Activated CD8-positive, alpha-beta memory T cell treated with anti-CD3 and anti-CD28 coated beads for 48 hours (primary cell): ENCODE measurements at places on chromosomes 4 and X.

DNA sequence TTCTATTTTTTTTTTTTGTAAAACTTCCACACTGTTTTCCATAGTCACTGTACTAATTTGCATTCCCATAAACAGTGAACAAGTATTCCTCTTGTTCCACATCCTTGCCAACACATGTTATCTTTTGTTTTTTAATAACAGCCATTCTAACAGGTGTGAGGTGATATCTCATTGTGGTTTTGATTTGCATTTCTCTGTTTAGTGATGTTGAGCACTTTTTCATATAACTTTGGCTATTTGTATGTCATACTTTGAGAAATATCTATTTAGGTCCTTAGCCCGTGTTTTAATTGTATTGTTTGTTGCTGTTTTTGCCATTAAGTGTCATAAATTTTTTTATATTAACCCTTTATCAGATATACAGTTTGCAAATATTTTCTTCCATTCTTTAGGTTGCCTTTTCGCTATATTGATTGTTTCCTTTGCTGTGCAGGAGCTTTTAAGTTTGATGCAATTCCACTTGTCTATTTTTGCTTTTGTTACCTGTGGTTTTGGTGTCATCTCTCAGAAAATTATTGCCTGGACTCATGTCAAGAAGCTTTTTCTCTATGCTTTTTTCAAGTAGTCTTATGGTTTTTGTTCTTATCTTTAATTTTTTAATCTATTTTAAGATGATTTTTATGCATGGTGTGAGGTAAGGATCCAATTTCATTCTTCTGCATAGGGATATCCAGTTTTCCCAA is 27.9 kb upstream of the NDNF start:
- DNase-seq = no peak

DNA sequence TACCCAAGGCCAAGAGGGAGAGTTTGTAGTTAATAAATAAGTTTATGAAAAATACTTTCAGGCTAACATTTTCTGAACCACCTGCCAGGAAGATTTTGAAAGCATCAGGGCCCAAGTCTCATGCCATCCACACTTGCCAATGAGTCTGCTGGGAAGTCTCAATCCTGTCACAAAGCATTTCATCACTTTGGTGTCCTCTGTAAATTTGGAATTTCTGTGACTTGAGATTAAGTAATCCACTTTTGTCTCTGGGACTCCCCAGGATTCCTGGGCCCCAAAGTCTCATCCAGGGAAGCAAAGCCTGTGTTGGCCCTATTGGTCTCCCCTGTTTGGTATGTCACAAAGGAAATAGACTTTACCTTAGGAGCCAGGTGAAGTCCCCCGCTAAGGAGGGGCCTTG is 99.2 kb upstream of the GPC4 start:
- DNase-seq = no peak

DNA sequence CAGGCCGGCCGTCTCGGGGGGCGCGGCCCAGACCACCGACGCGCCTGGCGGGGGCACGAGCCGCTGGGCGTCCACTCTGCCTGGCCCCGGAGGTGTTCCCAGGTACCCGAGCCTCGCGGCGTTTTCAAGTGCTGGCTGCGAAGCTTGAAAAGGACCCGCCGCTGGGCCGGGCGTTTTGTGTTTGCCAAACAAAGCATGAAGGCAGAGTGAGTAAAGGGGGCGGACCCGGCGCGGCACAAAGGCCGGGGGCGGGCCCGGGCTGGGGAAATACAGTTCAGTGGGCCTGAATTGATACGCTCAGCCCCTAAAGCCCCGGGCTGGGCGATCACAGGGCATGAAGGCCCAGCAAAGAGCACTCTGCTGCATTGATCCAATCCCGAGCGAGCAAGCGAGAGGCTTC is 65.4 kb downstream of the SOX3 start:
- no peak for DNase-seq

- DNase-seq = no peak
Observed at GRCh38 chr4:97252615-97253154, 890.6 kb downstream of the STPG2 start.

GRCh38 chr4:168713253-168713652 is 216.4 kb downstream of the PALLD start:
- no peak for DNase-seq

DNA sequence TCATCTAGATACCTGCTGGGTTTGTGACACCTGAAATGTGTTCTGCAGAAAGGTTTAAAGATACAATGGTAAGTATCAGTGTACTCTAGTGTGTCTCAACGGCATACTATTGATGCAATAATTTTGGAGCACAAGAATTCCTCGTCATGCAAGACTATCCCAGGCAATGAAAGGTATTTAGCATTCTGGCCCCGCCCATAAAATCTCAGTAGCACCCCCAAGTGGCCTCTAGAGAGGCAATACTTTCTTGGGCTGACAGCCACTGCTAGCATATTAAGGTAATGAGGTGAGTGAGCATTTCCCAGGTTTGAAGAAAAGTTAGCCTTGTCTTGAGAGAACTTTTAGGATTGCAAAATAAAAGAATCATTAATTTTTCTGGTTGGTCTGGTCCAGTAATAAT is 24.0 kb downstream of the TAB3 start:
- no peak for DNase-seq

- no peak for DNase-seq
Observed at GRCh38 chr4:3364199-3364598, 71.4 kb downstream of the RGS12 start.

- no peak for DNase-seq
Observed at GRCh38 chr4:88616275-88617150, 24.2 kb downstream of the HERC3 start.

- no peak for DNase-seq
Observed at GRCh38 chr4:24846716-24847115, 51.3 kb downstream of the SOD3 start.

DNA sequence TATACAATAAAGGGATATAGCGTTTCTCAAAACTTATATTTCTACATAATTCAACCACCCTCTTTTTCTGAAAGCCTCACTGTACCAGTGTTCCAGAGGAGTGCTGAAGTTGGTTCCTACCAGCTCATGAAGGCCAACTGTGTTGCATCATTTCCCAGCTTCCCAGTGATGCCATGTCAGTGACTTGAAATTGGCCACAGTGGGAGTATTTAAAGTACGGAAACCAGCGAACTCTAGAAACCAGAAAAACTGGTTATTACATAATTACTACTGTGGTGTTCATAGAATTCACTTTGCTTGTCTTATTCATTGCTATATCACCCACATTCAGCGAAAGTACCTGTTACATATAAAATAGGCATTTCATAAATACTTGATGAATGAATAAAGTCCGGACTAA is 135.4 kb downstream of the GC start:
- no peak for DNase-seq

DNA sequence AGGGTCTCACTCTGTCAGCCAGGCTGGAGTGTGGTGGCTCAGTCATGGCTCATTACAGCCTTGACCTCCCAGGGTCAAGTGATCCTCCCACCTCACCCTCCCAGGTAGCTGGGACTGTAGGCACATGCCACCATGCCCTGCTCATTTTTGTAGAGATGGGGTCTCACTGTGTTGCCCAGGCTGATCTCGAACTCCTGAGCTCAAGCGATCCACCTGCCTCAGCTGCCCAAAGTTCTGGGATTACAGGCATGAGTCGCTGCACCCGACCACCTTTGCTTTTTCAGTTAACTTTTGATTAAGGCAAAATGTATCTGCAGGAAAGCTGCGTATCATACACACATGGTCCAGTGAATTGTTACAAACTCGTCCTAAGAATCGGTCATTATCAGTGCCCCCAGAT is 16.5 kb upstream of the CLCN4 start:
- no peak for DNase-seq

GRCh38 chr4:54542540-54543041 is 115.2 kb upstream of the KIT start:
- DNase-seq = no peak

DNA sequence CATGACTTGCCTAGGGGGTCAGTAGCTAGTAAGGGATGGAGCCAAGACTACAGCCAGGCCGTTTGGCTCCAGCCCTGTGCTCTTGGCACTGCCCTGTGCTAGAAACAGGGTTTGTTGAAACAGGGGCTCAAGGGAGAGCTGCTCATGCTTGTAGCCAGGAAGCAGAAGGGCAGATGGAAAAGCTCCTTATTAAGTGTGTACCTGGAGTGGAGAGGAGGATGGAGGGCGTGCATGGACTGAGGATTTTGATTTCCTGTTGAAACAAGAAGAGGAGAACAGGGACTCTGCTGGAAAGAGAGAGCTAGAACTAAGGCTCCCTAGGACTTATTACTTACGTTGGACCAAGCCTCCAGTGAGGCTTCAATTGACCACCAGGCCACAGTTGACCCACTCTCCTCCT is 363.0 kb downstream of the MID1IP1 start:
- DNase-seq = no peak

DNA sequence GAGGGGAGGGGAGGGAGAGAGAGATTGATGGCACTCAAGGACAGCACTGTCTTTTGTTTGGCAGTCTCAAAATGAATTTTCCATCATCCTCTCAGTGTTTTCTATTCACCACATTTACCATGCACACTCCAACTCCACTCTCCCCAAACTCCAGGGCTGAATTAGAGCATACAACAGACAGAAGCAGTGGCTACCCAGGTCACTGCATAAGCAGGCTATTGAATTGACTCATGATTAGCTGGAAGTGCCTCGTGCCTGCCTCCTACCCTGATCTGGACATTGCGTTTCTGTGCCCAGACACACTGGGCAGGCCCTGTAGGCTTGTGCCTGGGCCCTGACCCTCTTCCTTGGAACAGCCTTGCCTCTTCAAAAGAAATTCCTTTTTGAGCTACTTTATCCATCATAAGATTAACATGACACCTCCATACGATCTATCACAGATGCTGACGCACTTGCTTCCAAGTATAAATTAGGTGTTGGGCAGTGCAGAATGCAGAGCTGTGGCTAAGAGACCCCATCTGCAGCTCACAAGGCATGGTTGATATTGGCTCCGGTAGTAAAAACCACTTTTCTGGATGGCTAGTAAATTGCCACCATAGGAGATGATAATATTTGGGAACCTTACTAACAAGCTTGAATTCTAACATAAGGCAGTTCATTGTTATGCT is 752.9 kb downstream of the RPA4 start:
- no peak for DNase-seq

- no peak for DNase-seq
Observed at GRCh38 chr4:74793757-74794381, 454 bp downstream of the BTC start.

GRCh38 chrX:9429767-9430166 is 35.1 kb upstream of the TBL1X start:
- DNase-seq = no peak

GRCh38 chr4:139416073-139416673 is 37.7 kb upstream of the RAB33B start:
- no peak for DNase-seq

GRCh38 chrX:31287861-31288260 is 216.0 kb upstream of the FTHL17 start:
- DNase-seq = no peak

DNA sequence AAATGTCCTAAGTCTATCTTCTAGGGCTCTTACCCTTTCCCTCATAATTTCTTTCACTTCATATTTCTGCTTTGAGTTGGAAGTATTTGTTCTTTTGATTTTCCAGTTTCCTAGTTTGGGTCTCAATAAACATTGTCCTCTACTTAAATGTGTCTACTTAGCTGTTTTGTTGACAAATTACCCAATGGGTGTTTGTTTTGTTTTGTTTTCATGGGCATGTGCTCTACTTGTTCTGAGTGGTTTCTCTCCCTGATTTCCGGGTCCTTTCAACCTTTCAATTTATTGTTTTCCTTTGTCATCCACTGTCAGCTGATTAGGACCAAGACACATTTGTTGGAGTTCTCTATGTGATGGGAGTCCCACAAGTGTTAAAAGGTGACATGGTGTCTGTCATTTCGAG is 1181.4 kb downstream of the RPA4 start:
- DNase-seq = no peak
